ENCODE measurements at places on chromosomes 1 and 21.

GRCh38 chr1:213070406-213070805 lies 19.4 kb downstream of the RPS6KC1 start:
- DNase-seq: peak; percentile 96

GRCh38 chr1:230392536-230392909 lies 33.6 kb downstream of the PGBD5 start:
- no peak for DNase-seq

GRCh38 chr21:32921632-32922230 lies 104.0 kb upstream of the OLIG2 start:
- DNase-seq: no peak

DNA sequence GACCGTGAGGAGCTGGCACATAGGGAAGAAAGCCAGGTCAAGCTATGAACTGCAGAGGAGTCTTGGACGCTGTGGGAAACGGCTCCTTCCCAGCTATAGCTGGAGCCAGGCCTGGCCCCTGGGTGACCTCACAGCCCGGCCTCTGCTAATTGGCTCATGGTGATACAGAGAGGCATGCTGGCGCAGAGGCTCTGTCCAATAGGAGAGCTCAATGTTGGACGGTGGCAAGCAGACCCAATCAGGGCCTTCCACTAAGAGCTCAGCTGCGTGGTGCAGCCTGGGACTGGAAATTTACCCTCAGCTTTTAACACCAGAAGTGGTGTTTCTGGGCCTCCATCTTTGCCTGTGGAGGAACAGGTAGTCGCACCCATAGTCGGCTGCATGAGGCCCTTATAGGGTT lies 64.4 kb upstream of the GRHL3 start:
- DNase-seq: no peak

DNA sequence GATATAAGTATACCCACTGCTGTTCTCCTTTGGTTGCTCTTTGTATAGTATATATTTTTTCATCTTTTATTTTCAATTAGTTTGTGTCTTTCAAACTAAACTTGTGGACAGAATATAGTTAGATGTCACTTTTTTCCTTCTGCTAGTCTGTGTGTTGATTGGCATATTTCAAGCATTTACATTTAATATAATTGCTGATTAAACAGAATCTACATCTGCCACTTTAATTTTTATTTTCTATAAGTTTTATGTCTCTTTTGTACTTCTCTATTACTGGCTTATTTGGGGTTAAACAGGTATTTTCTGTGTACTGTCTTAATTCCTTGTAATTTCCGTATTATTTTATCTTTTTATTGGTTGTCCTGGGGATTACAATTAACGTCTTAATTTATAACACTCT lies 74.4 kb upstream of the CHODL start:
- DNase-seq: no peak

GRCh38 chr1:13732971-13733667 lies 33.1 kb downstream of the PRDM2 start:
- DNase-seq: no peak

DNA sequence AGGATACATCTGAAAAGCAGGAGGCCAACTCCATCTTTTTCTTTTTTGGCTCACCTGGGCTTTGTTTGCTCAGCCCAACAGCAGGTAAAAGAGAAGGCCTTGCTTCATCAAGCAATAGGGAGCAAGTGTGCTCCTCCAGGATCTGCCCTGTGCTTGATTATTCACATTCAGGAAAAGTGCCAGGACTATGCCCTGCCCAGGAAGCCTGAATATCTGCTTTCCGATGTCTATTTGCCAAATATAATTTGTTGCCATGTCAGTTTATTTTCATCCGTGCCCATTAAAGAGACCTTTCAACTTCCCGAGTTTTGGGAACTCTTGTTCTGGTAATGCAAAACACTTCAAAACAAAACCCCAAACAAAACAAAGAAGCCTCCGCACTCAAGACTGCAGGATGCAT lies 185.3 kb downstream of the CDC7 start:
- DNase-seq: peak; percentile 67

- no peak for DNase-seq
Observed at GRCh38 chr1:39081271-39082009, 55.3 kb downstream of the NDUFS5 start.

DNA sequence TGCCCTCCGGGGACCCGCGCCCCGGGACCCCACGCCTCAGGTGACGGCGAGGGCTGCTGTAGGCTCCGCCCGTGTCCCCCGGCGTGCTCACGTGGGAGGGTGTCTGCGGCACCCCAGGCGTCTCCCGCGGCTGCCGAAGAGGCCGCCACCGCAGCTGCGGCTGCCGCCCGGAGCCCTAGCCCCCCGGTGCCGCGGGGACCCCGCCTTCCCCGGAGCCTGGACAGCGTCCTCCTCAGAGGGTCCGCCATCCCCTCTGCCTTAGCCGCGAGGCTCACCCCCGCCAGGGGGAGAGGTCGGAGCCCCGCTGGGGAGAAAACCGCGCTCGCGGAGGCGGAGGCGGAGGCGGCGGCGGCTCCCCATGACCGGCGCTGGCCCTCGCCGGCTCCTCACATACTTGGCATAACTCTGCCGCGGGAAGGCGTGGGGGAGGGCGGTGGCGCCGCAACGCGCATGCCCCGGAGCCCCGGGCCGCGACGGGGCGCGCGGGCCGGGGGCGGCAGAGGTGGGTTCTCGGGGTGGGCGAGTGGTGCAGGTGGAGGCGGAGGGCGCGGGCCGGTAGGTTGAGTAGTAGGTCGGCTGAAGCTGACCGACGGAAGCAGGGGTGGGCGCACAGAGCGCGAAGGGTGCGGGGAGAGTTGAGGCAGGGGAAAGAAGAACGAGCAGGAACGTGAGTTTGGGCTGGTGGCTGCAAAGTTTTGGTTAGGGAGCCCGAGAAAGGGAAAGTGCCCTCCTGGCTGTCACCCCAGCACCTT lies 700 bp upstream of the SYDE2 start:
- DNase-seq: no peak

- DNase-seq: no peak
Observed at GRCh38 chr1:21638531-21639341, 30.4 kb downstream of the RAP1GAP start.

- no peak for DNase-seq
Observed at GRCh38 chr21:18744840-18745239, 341.3 kb upstream of the TMPRSS15 start.

DNA sequence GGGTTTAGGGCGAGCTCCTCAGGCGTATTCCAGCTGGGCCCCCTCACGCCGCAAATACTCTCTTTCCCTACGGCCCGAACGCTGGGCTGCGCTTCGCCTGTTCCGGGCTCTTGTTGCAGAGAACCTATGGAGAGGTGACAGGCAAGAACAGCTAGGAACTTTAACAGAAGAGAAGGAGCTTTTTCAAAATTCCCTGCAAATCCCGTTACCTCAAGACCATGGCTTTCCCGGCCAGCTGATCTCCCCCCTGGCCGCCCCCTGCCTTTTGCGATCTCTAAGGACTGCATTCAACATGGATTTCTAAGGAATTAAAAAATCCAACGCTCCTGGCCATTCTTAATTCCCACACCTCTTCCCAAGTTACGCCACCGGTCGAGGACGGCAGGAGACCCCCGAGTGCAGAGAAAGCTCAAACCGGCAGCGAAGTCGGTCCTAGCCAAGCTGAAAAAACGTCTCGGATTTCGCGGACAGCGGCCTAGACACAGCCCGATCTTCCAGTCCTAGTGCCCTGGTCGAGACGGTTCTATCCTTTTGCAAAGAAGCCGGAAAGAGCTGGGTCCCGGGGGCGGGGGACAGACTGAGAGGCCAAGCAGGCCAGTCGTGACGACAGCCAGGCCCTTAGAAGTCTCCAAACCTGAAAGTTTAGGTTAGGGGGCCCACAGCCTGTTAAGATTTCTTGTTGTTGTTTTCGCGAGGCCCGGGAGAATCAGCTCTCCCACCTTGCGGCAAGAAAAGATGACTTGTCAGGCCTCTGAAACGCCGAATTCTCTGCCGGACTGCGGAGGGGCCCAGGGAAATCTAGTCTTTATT lies 1.1 kb upstream of the TBX15 start:
- DNase-seq: no peak

DNA sequence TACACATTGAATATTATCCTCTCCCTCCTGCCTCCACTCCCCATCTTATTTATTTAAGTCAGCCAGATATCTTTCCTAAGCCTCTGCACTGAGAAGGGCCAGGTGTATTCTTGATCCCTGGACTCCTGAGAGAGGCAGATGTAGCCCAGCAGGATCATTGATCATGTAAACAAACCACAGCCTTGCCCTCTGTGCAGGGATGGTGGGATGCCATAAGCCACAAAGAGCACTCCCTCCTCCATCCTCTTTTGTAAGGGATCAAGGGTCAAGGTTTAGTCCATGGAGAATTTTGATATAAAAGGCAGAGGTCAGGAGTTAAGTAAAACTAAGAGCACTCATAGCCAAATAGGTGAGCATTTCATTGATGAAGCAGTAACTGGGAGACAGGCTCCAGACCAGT lies 17.3 kb downstream of the PHGDH start:
- no peak for DNase-seq

- DNase-seq: no peak
Observed at GRCh38 chr1:7278045-7278444, 492.8 kb downstream of the CAMTA1 start.

DNA sequence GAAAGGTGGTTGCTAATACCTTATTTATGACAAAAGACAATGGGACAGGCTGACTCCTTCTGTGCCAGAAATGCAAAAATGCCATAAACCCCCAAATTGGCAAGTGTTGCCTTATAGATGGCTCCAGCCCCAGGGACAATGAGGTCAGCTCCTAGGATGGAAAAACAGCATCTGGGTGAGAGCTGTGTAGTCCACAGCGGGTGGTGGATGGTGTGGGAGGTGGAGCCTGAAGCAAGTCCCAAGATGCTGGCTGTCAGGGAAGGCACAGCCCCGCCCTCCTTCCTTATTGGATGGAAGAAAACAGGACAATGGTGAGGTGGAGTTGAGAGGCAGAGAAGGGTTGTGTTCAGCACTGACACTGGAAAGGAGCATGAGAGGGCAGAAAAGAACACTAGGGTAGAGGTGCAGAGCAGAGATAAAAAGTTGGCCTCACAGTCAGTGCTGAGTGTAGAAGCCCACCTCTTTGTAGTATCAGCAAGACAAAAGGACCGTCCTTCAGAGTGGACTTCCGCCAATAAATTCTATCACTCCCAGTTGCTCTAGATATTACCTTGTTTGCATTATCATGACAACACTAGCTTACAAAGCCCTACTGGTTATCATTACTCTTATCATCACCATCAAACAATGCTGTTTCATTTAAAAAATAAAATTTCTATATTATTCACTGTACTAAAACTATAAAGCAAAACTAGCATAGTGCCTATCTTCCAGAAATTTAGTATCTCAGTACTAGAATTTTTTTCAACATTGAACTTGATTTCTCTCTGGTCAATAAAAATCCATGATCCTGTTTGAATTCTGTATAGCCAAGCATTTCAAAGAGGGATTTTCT lies 3.7 kb upstream of the SDE2 start:
- DNase-seq: no peak

DNA sequence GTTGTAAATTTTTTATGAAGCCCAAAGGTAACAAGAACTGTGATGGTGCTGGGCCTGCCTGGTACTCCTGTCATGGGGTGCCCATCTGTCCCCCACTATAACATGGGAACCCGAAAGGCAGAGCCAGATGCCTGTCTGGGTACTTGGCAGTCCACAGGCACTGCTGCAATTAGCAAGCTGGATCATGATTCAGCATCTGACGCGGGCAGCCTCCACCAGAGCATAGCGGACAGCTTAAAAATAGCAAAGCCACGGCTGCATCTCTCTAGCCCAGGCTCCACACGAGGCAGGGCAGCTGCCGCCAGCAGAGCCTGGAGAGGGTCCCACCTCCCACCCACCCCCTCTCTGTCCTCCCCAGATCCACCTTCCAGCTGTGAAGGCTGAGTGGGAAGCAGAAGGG lies 22.9 kb downstream of the SUSD4 start:
- no peak for DNase-seq

GRCh38 chr1:31396633-31397351 lies 16.2 kb upstream of the SERINC2 start:
- no peak for DNase-seq

GRCh38 chr1:9728451-9729295 lies 77.1 kb downstream of the PIK3CD start:
- DNase-seq: no peak

GRCh38 chr21:31356440-31356839 lies 12.4 kb upstream of the TIAM1 start:
- no peak for DNase-seq

DNA sequence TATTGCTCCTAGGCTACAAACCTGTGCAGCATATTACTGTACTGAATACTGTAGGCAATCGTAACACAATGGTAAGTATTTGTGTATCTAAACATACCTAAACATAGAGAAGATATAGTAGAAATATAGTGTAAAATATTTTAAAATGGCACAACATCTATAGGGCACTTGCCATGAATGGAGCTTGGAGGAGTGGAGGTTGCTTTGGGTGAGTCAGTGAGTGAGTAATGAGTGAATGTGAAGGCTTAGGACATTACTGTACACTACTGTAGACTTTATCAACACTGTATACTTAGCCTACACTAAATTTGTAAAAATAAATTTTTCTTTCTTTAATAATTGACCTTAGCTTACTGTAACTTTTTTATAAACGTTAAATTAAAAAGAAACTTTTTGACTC lies 7.9 kb downstream of the LEFTY2 start:
- no peak for DNase-seq

GRCh38 chr1:185049670-185050069 lies 4.3 kb downstream of the RNF2 start:
- DNase-seq: no peak

DNA sequence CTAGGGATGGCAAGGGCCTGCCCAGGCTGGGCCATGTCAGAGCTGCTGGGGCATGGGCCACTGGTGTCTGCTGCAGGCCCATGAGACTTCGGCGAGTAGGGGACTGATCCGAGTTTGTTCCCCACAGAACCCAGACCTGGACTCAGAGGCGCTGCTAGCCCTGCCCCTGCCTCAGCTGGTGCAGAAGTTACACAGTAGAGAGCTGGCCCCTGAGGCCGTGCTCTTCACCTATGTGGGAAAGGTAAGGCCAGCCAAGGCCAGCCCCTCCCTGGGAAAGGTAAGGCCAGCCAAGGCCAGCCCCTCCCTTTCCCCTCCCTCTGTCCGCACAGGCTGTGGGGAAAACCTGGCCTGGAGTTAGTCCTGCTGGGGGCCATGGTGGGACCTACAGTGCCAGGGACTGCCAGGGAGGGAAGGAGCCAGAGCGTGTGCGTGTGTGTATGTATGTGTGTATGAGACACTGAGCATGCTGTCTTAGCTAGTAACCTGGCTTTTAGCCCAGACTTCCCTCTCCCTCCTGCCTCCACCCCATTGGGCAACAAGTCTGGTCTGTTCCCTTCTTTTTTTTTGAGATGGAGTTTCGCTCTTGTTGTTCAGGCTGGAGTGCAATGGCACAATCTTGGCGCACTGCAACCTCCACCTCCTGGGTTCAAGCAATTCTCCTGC lies 8.0 kb downstream of the FAAH start:
- DNase-seq: peak; percentile 91

Data from LNCaP clone FGC (cell line).